Inflammatory macrophage treated with lipopolysaccharide for 1 hour (primary cell): ENCODE measurements at places on chromosomes 6 and 20.

GRCh38 chr6:70234561-70235236 lies 68.2 kb downstream of the COL9A1 start:
- DNase-seq = no peak

GRCh38 chr6:84457276-84457675 lies 229.8 kb upstream of the CEP162 start:
- no peak for DNase-seq

GRCh38 chr6:170516783-170517616 lies 36.1 kb downstream of the PSMB1 start:
- peak; percentile 62 for DNase-seq

- no peak for DNase-seq
Measured at GRCh38 chr6:3352678-3353077, 93.9 kb downstream of the PSMG4 start.

DNA sequence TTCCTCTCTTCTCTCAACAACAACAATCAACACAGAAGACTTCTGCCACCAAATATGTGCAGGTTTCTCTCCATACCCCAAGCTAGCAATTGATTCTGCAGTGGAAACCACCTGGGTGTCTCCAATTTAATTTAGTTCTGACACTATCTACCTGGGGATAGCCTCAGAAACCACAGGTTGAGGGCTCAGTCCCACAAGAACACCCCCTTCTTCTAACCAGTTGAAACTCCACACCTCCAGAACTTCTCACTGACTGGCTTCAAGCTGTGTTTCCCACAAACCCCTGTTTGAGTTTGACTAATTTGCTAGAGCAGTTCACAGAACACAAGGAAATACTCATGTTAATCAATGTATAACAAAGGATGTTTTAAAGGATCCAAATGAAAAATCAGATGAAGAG lies 52.5 kb upstream of the SPTLC3 start:
- no peak for DNase-seq

DNA sequence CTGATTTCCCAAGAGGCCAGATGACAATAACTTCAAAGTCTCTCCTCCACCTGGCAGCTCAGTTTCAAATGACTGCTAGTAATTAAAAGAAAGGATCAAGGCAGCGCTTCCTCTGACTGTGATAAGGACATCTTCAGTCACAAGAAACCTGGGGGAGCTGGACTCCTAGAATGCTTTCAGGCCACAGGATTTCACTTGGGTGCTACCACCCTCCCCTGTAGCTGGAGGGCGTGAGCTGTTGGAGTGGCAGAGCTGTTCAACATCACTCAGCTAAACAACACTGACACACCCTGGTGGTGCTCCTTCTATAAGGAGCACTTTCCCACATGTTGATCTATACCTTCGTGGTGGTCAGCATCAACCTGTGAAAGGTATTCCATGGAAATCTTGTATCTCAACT lies 2.2 kb upstream of the CNR1 start:
- DNase-seq = no peak

- peak; percentile 50 for DNase-seq
Measured at GRCh38 chr6:119137194-119138072, 59.0 kb upstream of the FAM184A start.

GRCh38 chr20:38873050-38873581 lies 53.1 kb upstream of the FAM83D start:
- no peak for DNase-seq

DNA sequence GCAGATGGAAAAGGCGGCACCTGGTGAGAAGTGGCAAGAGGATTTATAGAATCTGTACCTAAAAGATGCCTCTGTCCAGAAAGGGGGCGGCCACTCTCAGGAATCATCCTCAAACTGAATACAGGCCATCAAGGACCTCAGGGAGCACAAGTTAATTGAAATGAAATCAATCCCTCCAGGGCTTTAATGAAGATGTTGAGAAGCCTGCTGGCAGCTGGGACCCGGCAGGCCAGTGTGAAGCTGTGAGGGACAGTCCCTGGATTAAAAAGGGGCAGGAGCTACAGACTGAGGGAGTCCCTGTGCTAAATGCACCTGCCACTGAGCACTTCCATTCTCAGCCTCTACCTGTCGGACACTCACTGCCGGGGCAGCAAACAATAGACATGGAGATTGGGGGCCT lies 107.7 kb upstream of the GGTLC1 start:
- DNase-seq = no peak

DNA sequence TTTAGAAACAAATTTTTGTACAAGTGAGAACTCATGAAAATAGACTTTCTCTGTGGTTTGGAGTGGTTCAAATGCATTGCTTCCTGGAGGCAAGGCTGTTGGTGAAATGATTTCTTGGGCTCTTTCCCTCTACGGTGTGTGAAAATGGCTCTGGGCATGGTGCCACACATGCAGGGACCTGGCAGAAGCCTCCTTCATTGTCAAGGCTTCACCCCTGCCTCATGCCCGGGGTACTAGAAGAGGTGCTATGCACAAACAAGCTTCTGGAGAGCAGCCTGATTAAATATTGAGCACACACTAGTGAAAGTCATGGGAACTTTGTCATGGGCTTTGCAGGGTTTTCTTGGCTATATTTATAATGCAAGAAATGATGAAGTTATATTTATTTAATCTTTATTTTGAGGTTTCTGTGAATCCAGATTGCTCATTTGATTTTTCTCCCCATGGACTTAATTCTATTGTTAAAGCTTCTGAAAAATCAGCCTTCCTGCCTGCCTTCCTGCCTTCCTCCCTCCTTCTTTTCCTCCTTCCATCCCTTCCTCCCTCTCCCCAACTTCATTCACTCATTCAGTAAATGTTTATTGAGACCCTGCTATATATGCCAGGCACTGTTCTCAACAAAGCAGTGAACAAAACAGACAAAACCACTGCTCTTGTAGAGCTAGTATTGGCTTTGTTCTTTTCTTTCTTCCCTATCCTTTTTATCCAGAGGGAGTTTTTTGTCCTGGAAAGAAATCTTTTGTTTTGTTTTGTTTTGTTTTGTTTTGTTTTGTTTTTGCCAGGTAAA lies 21.0 kb downstream of the C6orf89 start:
- DNase-seq = no peak

GRCh38 chr20:20463933-20464374 lies 96.0 kb downstream of the INSM1 start:
- DNase-seq = peak; percentile 28

- DNase-seq = no peak
Measured at GRCh38 chr6:107107791-107108190, 7.5 kb downstream of the BEND3 start.

GRCh38 chr6:11714798-11715285 lies 63.8 kb downstream of the ADTRP start:
- no peak for DNase-seq

- no peak for DNase-seq
Measured at GRCh38 chr6:69768664-69769063, 28.1 kb downstream of the LMBRD1 start.

DNA sequence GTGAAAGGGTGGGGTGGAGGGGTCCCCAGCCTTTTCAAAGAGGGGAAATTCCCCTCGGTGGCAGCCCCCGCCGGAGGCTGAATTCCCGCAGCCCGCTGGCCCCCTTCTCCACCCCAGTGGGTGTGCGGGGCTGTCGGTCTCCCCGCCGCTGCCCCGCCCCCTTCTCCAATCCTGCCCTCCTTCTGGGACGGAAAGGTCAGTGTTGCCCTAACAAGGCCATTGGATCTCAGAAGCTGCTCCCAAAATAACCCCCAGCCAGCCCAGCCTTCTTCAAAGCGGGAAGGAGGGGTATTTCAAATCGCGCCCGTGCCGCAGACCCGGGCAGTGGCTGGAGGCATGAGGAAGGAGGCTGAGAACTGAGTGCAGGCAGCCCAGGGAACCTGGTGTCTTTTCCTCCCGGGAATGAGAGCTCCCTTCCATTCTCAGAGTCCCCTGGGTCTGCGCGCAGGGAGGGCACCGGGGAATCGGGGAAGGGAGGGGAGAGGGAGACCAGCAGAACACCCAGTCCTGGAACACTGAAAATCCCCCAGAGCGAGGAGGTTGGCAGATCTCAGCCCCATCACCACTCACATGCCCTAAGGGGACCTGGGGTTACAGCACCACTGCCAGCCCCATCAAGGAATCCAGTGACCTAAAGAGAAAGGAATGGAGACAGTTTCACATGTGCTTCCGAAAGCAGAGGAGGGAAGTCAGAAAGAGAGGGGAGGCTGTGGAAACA lies at the start of gene JPH2:
JPH2 (minus strand) TSS at position 135 of the 718 bp plus-strand sequence. CDS start 483 bp downstream, outside the sequence.
- DNase-seq = no peak

GRCh38 chr20:3786126-3786484 lies 435 bp downstream of the CENPB start:
- DNase-seq = no peak

- no peak for DNase-seq
Measured at GRCh38 chr6:135322427-135323201, 141.5 kb downstream of the MYB start.

DNA sequence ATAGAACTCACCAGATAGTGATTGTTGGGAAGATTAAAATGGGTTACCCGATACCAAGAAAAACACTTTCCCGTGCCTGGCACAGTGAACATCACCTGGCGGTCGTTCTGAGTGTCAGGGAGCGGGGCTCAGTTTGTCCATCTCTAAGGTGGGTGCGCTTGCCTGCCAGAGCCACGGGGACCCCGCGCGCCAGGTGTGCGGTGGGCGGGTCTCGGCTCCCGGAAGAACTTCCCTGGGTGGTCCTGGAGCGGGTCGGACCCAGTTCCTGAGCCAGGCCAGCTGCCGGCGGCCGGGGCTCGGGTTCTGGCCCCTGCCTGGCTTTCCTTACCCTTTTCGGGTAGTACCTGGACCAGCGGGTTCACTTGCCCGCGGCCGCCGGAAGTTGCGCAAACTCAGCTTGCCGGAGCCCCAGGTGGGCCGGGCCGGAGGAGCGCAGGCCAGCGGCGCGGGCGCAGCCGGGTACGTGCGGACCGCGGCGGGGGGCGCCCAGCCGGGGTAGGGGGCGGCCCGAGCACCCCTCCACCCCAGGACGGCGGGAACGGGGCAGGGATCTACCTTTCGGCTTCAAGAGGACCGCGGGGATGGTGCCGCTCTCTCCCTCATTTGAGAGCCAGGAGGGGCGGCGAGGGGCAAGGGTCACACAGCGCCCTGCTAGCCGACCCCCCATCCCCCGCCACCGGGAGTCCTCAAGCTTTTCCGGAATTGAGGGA lies 7.5 kb downstream of the FAM110A start:
- DNase-seq = no peak

DNA sequence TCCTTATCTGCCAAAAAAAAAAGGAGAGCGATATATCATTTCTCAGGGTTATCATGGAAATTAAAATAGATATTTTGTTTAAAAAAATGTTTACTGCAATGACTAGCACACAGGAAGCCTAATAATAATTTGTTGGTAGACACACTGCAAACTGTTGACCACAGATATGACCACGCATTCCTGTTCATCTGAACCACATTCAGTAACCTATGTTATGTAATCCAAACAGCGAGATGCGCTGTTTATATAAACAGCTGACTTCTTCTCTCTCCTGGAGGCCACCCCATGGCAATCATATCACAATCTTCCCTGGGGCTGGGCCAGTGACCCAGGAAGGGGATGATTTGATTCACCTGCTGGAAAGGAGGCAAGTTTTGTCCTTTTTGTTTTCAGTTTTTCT lies 129.3 kb upstream of the UST start:
- DNase-seq = no peak

DNA sequence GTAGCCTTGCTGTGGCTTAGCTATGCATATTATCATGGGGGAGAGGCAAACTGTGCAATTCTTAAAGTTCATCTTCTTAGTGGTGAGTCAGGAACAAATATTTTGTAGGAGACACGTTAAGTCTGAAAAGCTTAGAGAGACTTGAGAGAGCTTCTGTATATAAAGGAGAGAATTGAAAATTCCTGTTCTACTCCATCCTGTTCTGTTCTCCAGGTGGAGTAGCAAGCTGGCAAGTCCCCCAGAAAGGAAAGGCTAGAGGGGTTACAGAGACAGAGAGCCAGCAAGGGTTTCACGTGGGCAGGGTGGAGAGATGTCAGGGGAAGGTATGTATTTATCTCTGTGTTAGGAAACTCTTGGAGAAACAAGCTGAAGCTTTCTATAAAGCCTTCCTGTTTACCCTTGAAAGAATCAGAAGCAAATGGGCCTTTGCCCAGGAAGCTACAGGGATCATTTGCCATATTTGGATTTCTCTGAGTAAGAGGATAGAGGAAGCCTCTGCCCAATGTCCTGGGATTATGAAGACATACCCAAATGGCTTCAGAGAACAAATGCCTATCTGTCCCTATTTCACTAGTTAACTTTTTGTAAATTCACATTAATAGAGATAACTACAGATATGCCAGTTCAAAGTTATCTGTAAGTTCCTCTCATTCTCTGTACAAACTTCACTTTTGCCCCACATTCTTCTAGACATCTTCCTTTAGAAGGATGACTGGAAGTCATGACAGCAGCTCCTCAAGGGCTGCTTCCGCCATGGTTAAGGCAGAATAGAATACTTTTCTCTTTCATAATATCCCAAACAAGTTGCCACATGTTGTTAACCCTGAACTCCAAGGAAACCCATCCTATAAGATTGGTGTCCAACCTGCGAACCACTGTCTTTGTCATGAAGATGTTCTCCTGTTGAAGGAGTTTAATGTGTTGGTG lies 126.7 kb upstream of the NEDD9 start:
- DNase-seq = peak; percentile 53

- no peak for DNase-seq
Measured at GRCh38 chr6:110661414-110661813, 153.9 kb downstream of the CDK19 start.

- no peak for DNase-seq
Measured at GRCh38 chr6:163637524-163637923, 223.0 kb downstream of the QKI start.

DNA sequence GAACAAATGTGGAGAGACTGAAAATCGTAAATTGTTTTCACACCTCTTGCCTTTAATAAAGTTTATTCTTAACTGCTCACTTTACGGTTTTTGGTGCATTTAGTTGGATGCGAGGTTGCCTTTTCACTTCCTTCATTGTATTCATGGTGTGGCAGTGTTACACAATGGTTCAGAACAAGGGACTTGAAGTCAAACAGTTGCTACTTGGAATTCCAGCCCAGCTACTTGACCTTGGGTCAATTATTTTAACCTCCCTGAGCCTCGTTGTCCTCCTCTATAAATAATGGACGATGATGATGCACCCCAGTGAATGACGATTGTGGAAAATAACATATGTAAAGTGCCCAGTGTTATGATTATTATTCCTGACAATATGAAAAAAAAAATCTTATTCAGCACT lies 72.3 kb downstream of the CARMIL1 start:
- DNase-seq = no peak
